Motor neuron (in vitro differentiated cells): ENCODE measurements at places on chromosomes 11 and 22. TPM values are rescaled to one million over a fixed set of nuclear protein-coding genes. Genes with fewer than 3 reads are reported as not detected.

LDHAL6A gene
- total RNA-seq: 0.06 and 0.11 TPM in 2 replicates

FXYD6 gene
- total RNA-seq: 0.41 and 0.65 TPM in 2 replicates

PKNOX2 gene
- 2.9 and 7.7 TPM in 2 replicates for total RNA-seq

GAL3ST3 gene
- total RNA-seq: 7.6 and 8.4 TPM in 2 replicates

CSF2RB gene
- total RNA-seq: 0.42 TPM in 1 of 2 replicates, not detected in the other

SCUBE2 gene
- total RNA-seq: 25.4 and 32.6 TPM in 2 replicates
